Chondrocyte (in vitro differentiated cells): ENCODE measurements at places on chromosomes 3 and 15. TPM values are rescaled to one million over a fixed set of nuclear protein-coding genes. Genes with fewer than 3 reads are reported as not detected.

Gene SOX14
- total RNA-seq = not detected in 3 replicates

Gene MBNL1
- total RNA-seq = 164 to 177 TPM (median 166 TPM) in 3 replicates

Gene IGF2BP2
- total RNA-seq = 60.8 to 68.8 TPM (median 62.1 TPM) in 3 replicates

Gene FANCI
- 11.2 to 26.0 TPM (median 15.3 TPM) in 3 replicates for total RNA-seq

Gene NUP210
- 0.72 to 1.3 TPM (median 0.82 TPM) in 3 replicates for total RNA-seq

Gene FSTL1
- total RNA-seq = 2,561 to 3,511 TPM (median 3,398 TPM) in 3 replicates

Gene LMAN1L
- 0.82 TPM in 1 of 3 replicates, not detected in the others for total RNA-seq

Gene PRSS50
- not detected in 3 replicates for total RNA-seq

- no peaks in the 10 kb centered on the region for H3K27me3 ChIP-seq
- H3K27ac ChIP-seq = no peak overlapping the region
- H3K36me3 ChIP-seq = peaks cover 14% of the 10 kb centered on the region
- H3K4me3 ChIP-seq = no peak overlapping the region
Measured at GRCh38 chr15:36944442-36944841, 155.9 kb downstream of the MEIS2 start.

DNA sequence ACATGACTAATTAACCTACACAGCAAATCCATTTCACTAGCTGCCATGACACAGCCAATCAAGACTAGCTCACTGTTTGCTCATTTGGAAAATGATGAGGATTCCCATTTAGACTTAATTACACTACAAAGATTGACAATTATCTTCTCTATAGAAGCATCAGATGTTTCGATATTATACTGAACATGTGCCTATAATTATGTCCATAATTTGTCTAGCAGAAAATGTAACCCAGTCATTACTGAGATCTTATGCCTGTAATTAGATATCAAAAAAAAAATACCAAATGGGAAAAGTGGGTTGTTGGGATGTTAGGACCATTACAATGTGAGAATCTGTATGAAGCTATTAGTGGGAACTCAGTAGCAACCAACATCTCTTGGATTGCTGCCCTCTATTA, 344.2 kb upstream of the MCTP2 start:
- H3K27me3 ChIP-seq = peaks cover 7% of the 10 kb centered on the region
- no peaks in the 10 kb centered on the region for H3K36me3 ChIP-seq
- no peak overlapping the region for H3K27ac ChIP-seq
- DNase-seq = no peak
- H3K4me3 ChIP-seq = no peak overlapping the region

GRCh38 chr3:78666470-78666800, 1101.4 kb downstream of the ROBO1 start:
- H3K4me3 ChIP-seq = no peak overlapping the region
- peaks cover 1% of the 10 kb centered on the region for H3K36me3 ChIP-seq
- no peaks in the 10 kb centered on the region for H3K27me3 ChIP-seq
- peak overlapping the region; percentile 55 for H3K27ac ChIP-seq

- no peak for DNase-seq
- no peak overlapping the region for H3K4me3 ChIP-seq
- no peaks in the 10 kb centered on the region for H3K4me1 ChIP-seq
- no peak overlapping the region for H3K27ac ChIP-seq
- H3K27me3 ChIP-seq = peaks cover 21% of the 10 kb centered on the region
Measured at GRCh38 chr3:42988566-42988965, 9.5 kb downstream of the GASK1A start.

DNA sequence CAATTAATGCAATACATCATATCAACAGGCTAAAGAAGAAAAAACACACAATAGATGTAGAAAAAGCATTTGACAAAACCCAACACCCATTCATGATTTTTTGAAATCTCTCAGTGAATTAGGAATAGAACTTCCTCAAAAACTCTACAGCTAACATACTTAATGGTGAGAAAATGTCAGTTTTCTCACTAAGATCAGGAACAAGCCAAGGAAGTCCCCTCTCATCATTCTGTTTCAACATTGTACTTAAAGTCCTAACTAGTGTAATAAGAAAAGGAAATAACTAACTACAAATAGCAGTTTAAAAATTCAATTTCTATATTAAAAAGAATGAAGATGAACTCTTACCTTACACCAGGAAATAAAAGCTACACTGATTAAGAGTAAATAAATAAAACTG, 77.8 kb downstream of the DCLK3 start:
- no peak for DNase-seq
- H3K4me3 ChIP-seq = no peak overlapping the region
- H3K36me3 ChIP-seq = peaks cover 5% of the 10 kb centered on the region
- H3K27me3 ChIP-seq = peaks cover 2% of the 10 kb centered on the region
- peaks cover 2% of the 10 kb centered on the region for H3K4me1 ChIP-seq

GRCh38 chr3:189961522-189962161, 159.1 kb downstream of the P3H2 start:
- H3K36me3 ChIP-seq = peaks cover 7% of the 10 kb centered on the region
- peaks cover 8% of the 10 kb centered on the region for H3K4me1 ChIP-seq
- peak overlapping the region; percentile 76 for H3K27ac ChIP-seq
- H3K4me3 ChIP-seq = no peak overlapping the region

GRCh38 chr3:187310954-187311470, 19.5 kb upstream of the MASP1 start:
- DNase-seq = no peak
- no peaks in the 10 kb centered on the region for H3K4me1 ChIP-seq
- H3K4me3 ChIP-seq = no peak overlapping the region
- peaks cover 33% of the 10 kb centered on the region for H3K27me3 ChIP-seq

DNA sequence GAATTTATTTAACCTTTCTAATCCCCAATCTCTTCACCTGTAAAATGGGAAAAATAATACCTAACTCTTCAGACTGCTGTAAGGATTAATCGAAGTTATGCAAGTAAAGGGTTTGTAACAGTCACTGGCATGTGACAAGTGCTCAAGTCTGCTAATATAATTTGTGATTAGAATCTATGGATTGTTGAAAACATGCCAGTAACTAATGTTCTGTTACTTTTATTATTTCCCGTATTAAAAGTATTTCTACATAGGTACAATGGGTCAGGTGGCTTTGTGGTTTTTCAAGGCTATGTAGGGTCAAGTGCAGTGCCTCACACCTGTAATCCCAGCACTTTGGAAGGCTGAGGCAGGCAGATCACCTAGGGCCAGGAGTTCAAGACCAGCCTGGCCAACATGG, 29.4 kb downstream of the ULK4 start:
- H3K4me3 ChIP-seq = no peak overlapping the region
- no peaks in the 10 kb centered on the region for H3K27me3 ChIP-seq
- DNase-seq = no peak

- peaks cover 16% of the 10 kb centered on the region for H3K4me1 ChIP-seq
- no peaks in the 10 kb centered on the region for H3K36me3 ChIP-seq
- H3K4me3 ChIP-seq = peak overlapping the region; percentile 65
- H3K27ac ChIP-seq = no peak overlapping the region
Measured at GRCh38 chr3:16883723-16884083, 1.1 kb upstream of the PLCL2 start.

DNA sequence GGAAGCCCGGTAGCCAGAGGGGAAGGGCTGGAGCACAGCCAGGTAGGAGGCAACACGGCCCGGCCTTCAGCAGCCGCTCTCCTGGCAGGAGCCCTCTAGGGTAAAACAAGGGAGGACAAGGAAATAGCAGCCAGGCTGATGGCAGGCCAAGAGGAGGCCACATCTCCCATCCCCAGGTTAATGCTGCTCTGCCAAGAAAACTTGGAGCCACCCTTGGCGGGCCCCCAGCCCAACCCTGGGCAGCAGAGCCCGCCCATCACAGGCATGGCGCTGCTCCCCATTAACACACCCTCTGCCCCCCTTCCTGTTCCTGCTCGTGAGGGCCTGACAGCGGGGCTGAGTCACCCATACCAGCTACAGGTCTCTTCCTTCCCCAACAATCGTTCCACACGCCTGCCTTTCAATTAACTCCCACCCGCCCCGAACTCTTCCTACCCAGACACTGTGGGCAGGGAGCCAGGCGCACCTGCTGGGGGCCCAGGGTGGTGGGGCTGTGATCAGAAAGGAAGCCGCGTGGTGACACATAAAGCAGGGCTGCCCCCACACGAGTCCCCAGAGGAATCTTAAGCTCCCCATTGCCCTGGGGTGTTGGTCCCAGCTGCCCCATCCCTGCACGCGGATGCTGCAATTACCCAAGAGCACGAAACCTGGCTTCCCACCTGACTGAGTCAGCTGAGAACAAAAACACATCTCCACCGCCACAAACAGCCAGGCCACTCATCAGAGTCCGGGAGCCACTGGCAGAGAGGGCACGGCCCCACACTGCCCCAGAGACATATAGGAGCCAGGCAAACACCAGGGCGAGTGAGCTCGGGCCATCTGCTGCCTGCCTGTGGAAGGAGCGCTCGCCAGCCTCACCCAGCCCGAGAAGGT, at the start of gene C15orf62:
C15orf62 (plus strand) TSS at position 707 of the 873 bp plus-strand sequence. CDS start 516 bp downstream, outside the sequence.
- no peaks in the 10 kb centered on the region for H3K27me3 ChIP-seq
- DNase-seq = no peak
- H3K27ac ChIP-seq = peak within 1 kb of the TSS; percentile 57

- H3K27ac ChIP-seq = peak overlapping the region; percentile 46
- no peak for DNase-seq
- no peaks in the 10 kb centered on the region for H3K27me3 ChIP-seq
Measured at GRCh38 chr15:67547836-67548235, 5.3 kb downstream of the MAP2K5 start.

GRCh38 chr3:186152361-186152798, 43.5 kb upstream of the ETV5 start:
- peaks cover 6% of the 10 kb centered on the region for H3K36me3 ChIP-seq
- peaks cover 18% of the 10 kb centered on the region for H3K27me3 ChIP-seq
- H3K4me3 ChIP-seq = no peak overlapping the region

GRCh38 chr3:194828116-194828515, 142.4 kb downstream of the FAM43A start:
- H3K27ac ChIP-seq = no peak overlapping the region
- no peaks in the 10 kb centered on the region for H3K27me3 ChIP-seq
- DNase-seq = no peak
- H3K4me1 ChIP-seq = no peaks in the 10 kb centered on the region
- H3K4me3 ChIP-seq = no peak overlapping the region

DNA sequence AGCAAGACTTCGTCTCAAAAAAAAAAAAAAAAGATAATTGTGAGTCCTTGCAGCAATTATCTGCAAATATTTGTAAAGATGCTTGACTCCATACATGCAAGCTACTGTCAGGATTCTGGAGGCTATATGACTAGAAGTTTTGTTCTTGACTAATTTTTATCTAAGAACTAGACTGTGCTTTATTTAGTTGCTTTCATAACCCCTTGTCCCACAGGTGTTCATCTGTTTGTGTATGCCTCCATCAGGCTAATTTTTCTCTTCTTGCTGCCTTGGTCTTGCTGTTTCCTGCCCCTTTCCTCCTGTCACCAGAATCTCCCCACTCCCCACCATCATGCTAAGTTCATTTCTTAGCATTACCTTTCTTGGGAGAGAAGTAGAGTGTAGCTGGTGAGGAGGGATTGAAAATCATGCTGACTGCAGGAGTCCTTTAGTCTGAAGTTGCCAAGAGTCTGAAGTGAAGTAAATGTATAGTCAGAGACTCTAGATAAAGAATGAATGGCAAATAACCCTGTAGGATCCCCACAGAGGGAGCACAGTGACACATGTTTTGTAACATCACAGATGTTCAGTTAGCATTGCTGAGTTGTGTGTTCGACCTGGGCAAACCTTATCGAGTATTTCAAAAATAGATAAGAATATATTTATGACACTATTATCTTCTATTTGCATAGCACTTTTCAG, 12.5 kb downstream of the ST3GAL6 start:
- no peak overlapping the region for H3K4me3 ChIP-seq
- no peak overlapping the region for H3K27ac ChIP-seq
- H3K36me3 ChIP-seq = peaks cover 2% of the 10 kb centered on the region
- peaks cover 33% of the 10 kb centered on the region for H3K4me1 ChIP-seq
- no peaks in the 10 kb centered on the region for H3K27me3 ChIP-seq
- no peak for DNase-seq

DNA sequence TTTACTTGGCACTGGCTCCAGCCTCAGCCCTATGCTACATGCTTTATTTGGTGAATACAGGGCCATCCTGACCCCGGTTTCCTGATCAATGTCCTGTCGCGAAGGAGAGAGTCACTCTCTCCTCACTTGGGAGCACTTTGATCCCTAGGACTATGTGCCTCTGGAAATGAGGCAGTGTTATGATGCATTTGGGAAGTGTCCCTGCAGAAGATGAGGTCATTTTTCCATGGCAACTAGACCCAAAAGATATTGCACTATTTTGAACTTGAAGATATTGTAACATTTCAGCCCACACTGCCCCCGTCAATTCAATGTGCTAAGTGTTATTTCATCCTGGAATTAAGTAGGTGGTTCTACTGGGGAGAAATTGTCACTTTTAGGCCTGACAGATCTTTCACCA, 68.0 kb downstream of the LRRK1 start:
- peaks cover 6% of the 10 kb centered on the region for H3K36me3 ChIP-seq
- H3K27me3 ChIP-seq = no peaks in the 10 kb centered on the region
- H3K4me1 ChIP-seq = no peaks in the 10 kb centered on the region
- H3K4me3 ChIP-seq = no peak overlapping the region
- DNase-seq = no peak

DNA sequence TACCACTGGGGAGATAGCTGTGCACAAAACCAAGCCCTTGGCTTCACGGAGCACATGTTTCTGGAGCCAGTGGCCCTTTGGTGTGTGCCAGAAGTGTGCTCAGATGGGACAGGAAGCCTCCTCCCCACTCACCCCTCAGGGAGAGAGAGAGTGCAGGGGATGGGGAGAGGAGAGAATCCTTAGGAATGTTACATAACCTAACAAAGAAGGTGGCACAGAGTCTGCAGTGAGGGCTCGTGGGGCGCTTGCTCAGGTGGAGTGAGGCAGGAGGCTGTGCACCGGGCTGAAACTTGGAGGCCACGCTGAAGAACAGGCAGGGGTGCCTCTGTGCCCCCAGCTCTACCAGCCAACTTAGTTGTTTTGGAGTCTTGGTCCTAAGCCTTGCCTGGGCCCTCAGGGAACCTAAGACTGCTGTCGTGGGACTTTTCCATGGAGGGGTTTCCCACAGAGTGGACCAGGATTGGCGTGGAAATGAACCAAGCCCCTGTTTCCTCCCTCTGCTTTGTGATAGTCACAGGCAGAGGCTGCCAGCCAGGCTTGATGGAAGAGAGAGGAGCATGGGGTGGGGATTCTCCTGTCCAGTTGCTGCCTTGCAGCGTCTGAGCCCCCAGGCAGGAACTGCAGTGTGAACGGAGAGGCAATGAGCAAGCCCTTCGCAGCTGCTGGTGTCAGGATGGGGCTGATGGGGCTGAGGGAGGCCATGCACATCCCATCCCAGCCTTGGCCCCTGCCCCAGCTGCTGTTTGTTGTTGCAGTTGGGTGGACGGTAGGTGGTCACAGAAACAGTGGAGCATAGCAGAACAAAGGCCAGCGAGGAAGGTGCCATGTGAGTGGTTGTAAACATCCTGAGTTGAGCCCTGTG, 32.7 kb downstream of the PDIA5 start:
- no peaks in the 10 kb centered on the region for H3K27me3 ChIP-seq
- DNase-seq = no peak

DNA sequence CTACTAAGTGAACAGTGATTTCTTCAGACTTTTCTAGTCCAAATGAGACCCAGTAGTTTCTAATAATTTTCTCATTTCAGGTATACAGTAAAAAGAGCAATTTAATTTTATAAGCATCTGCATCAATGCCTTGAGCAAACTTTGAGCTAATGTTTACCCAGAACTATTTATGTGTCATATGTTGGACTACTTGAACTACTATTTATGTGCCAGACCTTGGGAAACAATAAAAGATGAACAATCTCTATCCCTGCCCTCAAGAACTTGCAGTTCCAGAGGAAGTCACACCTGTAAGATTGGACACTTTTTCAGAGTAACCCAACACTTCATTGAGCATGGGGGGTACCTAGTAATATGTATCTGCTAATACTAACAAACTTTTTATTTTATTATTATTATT, 2.3 kb upstream of the UBE3A start:
- no peak for DNase-seq
- H3K27me3 ChIP-seq = no peaks in the 10 kb centered on the region
- H3K27ac ChIP-seq = no peak overlapping the region
- H3K4me3 ChIP-seq = no peak overlapping the region
